Trophoblast cell (in vitro differentiated cells and primary cell): ENCODE measurements at places on chromosomes 11 and 22.

DNA sequence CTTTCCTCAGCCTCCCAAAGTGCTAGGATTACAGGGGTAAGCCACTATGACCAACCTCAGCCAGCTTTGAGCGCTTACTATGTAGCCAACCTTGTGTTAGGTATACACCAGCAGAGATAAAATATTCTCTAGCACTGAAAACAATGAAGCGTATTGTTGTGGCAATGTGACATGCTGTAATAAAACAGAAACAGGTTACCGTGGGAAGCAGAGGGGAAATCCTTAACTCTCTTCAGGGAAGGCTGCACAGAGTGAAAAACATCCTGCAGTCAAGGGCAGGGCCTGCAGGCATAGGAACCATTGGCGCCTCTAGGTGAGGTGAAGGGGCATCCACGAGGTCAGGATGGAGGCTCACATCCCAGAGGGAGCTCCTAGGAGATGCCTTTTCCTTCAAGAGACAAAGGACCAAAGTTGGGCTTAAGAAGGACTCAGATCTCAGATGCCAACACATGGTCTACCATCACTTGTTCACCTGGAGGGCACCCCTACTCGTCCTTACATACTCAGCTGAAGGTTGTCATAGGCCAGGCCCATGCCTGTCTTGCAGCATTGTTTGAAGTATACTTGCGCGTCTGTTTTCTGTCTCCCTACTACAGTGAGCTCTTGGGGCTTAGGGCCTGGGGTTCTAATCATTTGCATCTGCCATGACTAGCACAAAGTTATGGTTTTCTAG lies 8.0 kb downstream of the POLD4 start:
- no peak for DNase-seq
- H3K27me3 ChIP-seq = no peaks in the 10 kb centered on the region

GRCh38 chr11:84234462-84235202 lies 948.5 kb upstream of the CCDC90B start:
- no peak overlapping the region for H3K4me3 ChIP-seq
- H3K4me1 ChIP-seq = no peaks in the 10 kb centered on the region
- no peaks in the 10 kb centered on the region for H3K27me3 ChIP-seq
- DNase-seq = no peak
- no peaks in the 10 kb centered on the region for H3K36me3 ChIP-seq

GRCh38 chr11:120594746-120595145 lies 83.2 kb downstream of the GRIK4 start:
- no peak overlapping the region for H3K4me3 ChIP-seq
- no peaks in the 10 kb centered on the region for H3K4me1 ChIP-seq
- DNase-seq = no peak
- no peaks in the 10 kb centered on the region for H3K27me3 ChIP-seq

- H3K4me1 ChIP-seq = no peaks in the 10 kb centered on the region
- H3K4me3 ChIP-seq = no peak overlapping the region
- no peak for DNase-seq
- H3K27ac ChIP-seq = no peak overlapping the region
- H3K36me3 ChIP-seq = peaks cover 6% of the 10 kb centered on the region
Observed at GRCh38 chr22:25360411-25360810, 141.0 kb downstream of the CRYBB2 start.

- H3K4me1 ChIP-seq = no peaks in the 10 kb centered on the region
- no peak overlapping the region for H3K27ac ChIP-seq
- no peak overlapping the region for H3K4me3 ChIP-seq
- no peak for DNase-seq
- H3K27me3 ChIP-seq = no peaks in the 10 kb centered on the region
Observed at GRCh38 chr22:48475661-48476345, 1351.9 kb downstream of the BRD1 start.

DNA sequence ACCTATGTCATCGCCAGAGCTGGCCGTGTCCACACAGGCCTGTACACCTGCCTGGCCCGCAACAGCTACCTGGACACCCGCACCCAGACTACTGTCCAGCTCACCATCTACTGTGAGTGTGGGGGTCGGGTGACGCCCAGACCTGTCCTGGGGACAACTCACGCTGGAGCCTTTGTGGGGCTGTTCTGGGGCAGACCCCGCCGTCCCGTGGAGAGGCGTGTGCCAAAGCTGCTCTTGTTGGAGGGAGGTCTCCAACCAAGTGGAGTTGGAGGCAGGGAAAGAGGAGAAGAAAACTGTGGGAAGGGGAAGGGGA lies 4.3 kb downstream of the VSIG10L2 start:
- H3K4me3 ChIP-seq = no peak overlapping the region
- H3K36me3 ChIP-seq = peaks cover 32% of the 10 kb centered on the region
- no peak overlapping the region for H3K27ac ChIP-seq
- no peaks in the 10 kb centered on the region for H3K27me3 ChIP-seq

DNA sequence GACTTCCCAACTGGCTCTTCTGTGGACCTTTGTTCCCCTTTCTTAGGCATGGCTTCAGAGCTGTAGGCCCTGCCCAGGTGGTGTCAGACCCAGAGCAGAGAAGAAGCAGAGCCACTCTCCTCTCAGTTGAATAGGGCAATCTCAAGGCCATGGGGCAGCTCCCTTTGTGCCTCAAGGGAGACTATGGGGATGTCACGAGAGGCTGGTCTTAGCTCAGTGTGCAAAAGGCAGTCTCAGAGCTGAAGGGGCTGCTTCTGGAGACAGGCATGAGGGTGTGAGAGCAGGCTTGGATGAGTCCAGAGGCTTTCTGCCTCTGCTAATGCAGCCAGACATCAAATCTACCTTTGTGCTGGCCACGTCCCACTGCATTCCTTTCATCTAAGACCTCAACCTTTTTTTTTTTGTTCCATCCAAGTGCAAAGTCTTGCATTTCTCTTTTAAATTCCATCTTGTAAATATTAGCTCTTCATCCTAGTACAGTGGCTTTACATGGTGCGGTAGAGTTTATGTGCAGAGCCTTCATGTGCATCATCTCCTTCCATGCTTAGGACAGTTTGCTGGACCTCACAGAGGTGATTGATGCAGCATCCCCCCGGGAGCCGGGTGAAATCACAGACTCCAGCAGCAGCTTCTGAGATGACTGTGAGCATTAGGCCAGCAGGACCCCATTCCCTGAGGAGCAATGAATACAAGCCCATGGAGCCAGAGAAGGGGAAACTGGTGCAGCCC lies 34.2 kb upstream of the FCHSD2 start:
- H3K4me3 ChIP-seq = no peak overlapping the region
- no peak overlapping the region for H3K27ac ChIP-seq
- no peaks in the 10 kb centered on the region for H3K27me3 ChIP-seq
- DNase-seq = no peak
- peaks cover 5% of the 10 kb centered on the region for H3K4me1 ChIP-seq
- H3K36me3 ChIP-seq = no peaks in the 10 kb centered on the region

- H3K36me3 ChIP-seq = no peaks in the 10 kb centered on the region
- H3K4me3 ChIP-seq = no peak overlapping the region
- no peaks in the 10 kb centered on the region for H3K27me3 ChIP-seq
Observed at GRCh38 chr11:17387254-17387653, 1.2 kb downstream of the KCNJ11 start.

DNA sequence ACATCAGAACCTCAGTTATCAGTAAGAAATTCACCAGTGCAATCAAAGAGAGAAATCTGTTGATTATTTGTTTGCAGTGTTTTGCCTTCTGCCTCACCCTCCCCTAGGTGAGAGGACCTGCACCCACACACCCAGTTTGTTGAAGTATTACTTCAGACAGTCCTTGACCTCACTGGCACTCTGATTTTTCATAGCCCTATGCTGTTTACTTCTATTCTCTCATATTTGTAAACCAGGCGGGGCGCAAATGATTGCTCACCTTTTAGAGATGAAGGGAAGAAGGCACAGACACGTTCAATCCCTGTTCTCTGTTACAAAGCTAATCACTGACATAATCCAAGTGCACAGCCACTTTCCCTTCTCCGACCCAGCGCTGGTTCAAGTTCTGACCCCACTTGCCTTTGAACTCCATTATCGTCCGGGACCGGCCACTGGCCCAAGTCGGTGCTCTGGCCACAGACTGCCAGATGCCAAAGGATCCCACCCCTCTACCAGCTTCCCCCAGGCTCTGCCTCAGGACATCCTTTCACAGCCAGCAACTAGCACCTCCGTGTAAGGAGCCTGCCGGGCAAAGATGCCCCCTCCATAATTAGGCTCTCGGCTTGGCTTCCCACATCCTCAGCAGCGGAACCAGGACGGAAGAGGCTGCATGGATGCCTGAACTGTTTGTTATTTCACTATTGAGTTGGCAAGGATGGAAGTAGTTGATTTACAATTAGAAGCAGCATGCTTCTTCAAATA lies 1.7 kb downstream of the ETS1 start:
- peaks cover 11% of the 10 kb centered on the region for H3K4me1 ChIP-seq
- no peak for DNase-seq
- H3K4me3 ChIP-seq = no peak overlapping the region
- no peaks in the 10 kb centered on the region for H3K27me3 ChIP-seq

DNA sequence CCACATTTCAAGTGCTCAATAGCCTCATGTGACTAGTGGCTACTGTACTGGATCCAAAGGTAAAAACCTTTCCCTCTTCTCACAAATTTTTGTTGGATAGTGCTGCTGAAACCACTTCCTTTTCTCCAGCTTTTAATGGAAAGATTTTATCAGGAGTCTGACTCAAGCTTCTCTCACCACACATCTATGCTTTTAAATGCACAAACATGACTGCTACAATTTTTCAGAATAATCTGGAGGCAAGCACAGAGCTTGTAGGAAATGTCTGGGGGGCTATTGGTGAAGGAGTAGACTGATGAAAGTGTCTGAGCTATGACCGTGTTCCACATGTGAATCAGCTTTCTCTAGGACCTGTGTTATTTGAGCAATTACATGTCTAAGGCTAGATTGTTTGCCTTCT lies 101.1 kb upstream of the FAT3 start:
- H3K27me3 ChIP-seq = no peaks in the 10 kb centered on the region
- no peak for DNase-seq
- peaks cover 3% of the 10 kb centered on the region for H3K4me1 ChIP-seq
- no peak overlapping the region for H3K27ac ChIP-seq
- H3K4me3 ChIP-seq = no peak overlapping the region

DNA sequence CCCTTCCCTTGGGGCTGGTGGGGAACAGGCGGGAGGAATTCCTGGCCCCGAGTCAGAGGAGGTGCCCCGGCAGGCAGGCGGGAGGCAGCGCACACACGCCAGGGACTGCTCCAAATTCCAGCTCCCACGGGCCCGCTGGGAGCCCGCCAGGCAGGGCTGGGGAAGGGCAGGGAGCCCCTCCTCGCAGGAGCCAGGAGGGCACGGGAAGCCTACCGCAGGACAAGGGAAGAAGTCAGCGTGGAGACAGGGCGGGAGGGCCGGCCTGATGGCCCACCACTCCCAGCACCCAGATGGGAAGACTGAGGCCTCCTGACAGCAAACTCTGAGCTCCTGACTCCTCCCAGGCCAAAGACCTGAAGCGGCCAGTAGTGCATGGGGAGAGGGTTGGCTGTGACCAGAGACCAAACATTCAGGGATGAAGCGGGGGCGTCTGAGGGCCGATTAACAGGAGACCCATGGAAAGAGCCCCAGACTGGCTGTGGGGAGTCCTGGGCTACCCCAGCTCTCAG lies 22.4 kb downstream of the RPL3 start:
- no peak for DNase-seq
- peaks cover 66% of the 10 kb centered on the region for H3K4me1 ChIP-seq
- H3K27me3 ChIP-seq = no peaks in the 10 kb centered on the region
- no peaks in the 10 kb centered on the region for H3K36me3 ChIP-seq
